Anterior cingulate cortex (tissue), 58 donors: ENCODE measurements at places on chromosomes 5 and 9.

GRCh38 chr5:134138416-134139376, 24.2 kb downstream of the TCF7 start:
- DNase-seq, result no peak

DNA sequence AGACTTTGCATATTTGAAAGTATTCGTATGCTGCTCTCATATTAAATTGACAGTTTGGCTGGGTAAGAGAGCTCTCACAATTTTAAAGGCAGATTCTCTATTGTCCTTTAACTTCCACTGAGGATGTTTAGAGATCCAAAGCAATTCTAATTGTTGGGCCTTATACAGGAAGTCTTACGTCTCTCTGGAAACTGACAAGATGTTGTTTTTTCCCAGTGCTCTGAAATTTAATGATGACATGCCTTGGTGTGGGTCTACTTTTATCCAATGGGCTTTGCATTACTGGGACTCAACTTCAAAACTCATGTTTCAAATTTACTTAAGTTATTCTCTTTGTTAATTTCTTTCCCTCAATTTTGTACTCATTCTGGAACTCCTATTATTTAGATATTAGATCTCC, 191.5 kb downstream of the SNX18 start:
- DNase-seq, result no peak

DNA sequence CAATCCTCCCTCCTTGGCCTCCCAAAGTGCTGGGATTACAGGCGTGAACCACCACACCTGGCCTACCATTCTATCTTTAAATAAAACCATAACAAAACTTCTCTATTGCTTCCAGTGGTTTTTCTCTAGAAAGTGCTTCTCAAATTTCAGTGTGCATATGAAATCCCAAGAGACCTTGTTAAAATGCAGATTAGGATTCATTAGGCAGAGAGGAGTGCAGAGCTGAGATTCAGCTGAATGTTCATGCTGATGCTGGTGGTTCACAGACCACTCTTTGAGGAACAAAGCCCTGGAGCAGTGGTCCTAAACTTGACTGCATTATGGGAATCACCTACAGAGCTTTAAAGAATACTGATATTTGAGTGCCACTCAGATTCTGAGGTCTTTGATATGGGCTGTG, 28.2 kb downstream of the CARD6 start:
- no peak for DNase-seq

- no peak for DNase-seq
Measured at GRCh38 chr9:92564982-92565381, 29.2 kb upstream of the ECM2 start.

DNA sequence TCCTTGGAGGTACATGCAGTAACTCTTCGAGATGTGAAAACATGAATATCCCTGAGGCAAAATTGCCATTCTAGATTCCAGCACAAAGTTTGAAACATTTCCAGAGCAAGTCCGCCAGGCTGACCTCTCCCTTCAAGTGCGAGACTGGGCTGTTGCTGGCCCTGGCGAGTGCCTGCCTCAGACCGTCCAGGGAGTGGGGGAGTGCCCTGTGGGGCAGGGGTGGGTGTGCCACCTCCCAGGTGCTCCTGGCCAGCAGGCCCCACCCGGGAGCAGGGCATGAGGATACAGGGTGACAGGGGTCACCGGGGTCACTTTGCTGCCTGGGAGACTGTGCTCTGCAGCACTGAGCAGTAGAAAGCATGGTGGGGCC, 199.9 kb downstream of the AOPEP start:
- no peak for DNase-seq

DNA sequence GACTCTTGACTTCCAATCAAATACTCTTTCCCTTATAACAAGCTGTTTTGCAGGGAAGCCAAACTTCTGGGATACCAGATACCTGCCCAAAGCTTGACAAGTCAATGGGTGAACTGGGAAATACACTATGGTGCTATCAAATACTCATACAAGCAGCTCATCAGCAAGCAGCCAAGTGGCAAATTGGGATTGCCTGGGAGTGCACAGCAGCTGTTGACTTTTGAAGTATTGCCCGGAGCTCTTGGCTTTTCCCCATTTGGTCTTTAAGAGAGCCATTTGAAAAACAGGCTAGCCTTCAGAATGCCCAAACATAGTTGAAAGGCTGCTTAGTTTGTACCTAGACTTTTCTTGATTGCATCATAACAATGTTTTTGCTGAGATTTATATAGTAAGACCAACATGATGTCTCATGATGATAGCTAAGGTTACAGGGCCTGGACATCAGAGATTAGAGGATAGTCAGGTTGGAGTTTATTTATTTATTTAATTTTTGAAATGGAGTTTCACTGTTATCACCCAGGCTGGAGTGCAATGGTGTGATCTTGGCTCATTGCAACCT, 210.1 kb upstream of the ZNF608 start:
- DNase-seq, result no peak

DNA sequence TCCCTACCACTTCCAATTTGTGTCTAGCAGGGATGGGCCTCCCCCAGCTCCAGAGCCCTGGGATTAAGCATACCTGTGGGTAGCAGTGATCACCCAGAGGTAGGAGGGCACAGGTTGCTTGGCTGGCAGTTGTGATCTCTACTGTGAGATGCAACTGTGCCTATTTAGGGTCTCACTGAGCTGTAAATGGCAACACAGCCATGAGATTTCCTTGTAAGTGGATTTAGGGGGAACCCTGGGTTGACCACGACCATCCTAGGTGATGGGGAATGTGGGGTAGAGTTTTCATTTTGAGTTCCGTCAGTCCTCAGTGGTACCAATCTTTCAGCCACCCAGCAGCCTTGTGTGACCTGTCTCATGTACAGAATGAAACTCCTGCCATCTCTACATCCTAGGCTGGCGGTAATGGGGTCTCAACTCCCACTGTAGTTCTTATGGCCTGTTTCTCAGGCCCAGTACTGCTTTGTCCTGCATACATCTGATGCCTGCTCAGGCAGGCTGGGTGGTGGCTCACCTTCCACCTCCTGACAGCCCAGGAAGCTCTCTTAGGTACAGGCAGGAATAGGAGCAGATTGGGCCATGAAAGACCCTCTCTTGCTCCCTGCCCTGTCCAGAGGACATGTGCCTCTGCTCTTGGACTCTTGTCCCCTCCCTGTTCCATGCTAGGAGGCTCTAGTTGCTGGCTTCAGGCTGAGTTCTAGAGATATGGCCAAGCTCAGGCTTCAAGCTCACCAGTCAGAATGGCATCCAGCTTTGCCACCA, 8.1 kb downstream of the HNRNPAB start:
- DNase-seq, result no peak

DNA sequence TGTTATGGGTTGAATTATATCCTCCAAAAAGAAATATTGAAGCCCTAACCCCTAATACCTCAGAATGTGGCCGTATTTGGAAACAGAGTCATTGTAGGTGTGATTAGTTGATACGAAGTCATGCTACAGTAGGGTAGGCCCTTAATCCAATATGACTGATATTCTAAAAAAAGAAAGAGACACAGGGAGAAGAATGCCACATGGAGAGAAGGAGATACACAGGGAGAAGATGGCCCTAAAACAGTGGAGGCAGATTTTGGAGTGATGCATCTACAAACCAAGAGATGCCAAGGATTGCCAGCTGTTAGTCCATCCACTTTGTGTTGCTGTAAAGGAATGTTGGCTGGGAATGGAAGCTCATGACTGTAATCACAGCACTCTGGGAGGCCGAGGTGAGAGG, 21.3 kb downstream of the ARRDC3 start:
- DNase-seq, result no peak

DNA sequence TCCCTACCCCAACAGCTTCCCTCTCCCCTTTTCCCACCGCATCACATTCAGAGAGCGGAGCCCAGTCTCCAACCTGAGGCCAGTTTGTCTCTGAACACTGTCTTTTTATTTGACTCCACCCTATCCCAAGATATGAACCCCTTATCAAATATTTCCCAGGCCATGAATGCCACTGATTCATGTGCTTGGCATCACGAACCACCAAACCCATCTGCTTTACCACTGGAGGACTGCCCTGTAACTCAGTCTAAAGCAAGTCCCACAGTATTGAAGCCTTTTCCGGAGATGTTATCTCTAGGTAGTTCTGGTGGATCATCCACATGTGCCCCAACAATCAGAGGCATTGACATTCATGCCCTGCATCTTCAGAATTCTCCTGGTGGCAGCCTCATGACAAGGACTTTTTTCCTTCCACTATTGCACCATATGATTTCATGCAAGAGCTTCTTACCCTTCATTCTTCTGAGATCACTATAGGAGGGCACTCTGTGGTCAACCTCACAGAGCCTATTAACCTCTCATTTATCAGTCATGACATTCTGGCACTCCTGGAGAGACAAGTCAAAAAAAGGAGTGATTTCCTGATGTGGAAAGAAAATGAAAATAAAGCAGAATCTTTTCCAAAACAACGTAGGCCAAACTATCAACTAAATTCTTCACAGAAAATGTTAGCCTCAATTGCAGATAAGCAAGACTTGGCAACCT, 12.3 kb upstream of the SPATA31D4 start:
- DNase-seq, result no peak

- no peak for DNase-seq
Measured at GRCh38 chr9:134236935-134237629, 72.7 kb upstream of the RNU6ATAC start.

DNA sequence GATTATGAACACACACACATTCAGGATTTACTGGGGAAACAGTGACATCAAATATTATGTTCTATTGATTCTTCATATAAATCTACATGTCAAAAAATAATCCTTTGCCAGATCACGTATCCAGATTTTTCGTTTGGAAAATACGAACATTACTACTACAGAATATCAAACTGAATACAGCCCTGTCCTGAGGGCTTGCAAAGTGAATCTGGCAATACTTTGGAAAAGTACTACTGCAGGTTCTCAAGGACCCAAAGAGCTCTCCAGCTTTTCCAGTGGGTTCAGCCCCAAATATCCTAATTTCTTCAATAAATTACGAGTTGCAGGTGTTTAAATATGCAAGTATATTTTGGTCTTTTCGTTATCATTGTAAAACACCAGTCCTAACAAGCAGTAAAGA, 411 bp upstream of the NDUFS4 start:
- no peak for DNase-seq

DNA sequence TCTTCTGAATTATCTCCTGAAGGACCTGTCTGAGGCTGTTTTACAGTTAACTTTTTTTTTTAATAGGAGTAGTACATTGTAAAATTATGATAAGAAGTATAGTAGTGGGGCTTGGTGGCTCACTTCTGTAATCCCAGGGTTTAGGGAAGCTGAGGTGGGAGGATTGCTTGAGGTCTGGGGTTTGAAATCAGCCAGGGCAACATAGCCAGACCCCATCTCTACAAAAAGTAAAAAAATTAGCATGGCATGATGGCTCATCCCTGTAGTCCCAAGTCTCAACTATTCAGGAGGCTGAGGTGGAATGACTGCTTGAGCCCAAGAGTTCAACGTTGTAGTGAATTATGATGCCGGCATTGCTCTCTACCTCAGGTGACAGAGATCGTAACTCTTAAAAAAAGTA, 7.0 kb downstream of the IPO11 start:
- DNase-seq, result no peak

DNA sequence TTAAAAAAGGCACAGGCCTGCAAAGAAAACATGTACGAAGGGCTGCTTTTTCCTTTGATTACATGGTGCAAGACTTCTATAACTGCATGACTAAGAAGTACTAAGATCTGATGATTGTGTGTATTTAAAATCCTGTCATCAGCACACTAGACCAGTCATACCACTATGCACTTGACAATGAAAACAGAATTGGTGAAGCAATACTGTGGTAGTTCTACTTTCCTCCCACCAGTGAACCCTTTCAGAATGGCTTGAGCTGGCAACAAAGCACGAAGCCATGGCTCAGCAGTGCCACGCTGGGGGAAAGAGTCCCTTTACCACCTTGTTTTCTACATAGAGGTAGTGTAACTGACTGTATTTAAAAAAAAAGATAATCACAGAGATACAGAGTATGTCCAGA, 49.0 kb upstream of the POU5F2 start:
- DNase-seq, result no peak

GRCh38 chr9:129273136-129273895, 95.3 kb upstream of the IER5L start:
- no peak for DNase-seq

GRCh38 chr5:107653685-107654084, 17.1 kb downstream of the EFNA5 start:
- DNase-seq, result no peak

GRCh38 chr5:42944989-42945388, 95.1 kb downstream of the ANXA2R start:
- no peak for DNase-seq

GRCh38 chr9:74865177-74865576, 22.5 kb downstream of the TRPM6 start:
- DNase-seq, result no peak

DNA sequence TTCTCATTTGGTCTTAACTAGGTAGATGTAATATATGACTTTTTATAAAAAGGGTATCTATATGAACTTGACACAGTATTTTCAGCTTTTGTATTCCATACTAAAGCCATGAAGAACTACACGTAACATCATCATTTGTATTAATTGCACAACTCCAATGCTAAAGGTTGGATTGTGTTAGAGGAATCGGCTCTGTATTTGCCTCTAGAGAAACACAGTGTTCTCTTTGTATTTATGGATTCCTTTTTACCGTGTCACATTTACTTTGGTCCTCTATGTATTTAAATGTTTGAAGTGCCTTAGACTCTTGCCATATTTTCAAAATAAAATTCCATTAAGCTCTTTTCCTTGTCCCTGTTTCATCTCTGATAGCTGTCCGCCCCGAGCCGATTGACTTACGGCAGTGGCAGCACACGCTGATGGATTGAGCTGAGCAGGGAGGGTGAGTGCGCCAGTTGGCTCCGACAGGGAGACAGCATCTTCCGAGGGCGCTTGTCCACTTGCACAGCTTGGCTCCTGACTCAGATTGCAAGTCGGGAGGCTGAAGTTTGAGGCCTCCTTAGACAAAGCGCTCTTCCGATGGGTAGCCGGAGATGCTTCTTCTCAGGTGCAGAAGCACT, 95.6 kb upstream of the DMRT1 start:
- DNase-seq, result no peak

- no peak for DNase-seq
Measured at GRCh38 chr9:134289241-134289875, 36.9 kb upstream of the RXRA start.

DNA sequence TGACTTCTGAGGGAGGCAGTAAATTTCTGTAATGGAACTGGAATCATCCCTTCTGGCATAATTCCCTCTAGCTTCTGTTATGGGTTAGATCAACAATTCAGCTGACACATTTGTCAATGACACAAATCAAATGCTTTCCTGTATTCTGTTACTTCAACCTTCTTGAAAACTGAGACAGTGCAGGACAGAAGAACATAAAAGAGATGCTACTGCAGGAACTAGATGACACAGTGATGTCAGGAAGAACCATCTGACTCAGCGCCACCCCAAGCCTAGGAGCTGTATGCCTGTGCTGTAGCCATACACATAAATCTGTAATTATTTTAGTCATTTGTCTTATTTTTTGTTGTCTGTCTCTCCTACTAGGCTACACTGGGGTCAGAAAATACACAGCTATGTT, 18.2 kb upstream of the CEP120 start:
- DNase-seq, result no peak

DNA sequence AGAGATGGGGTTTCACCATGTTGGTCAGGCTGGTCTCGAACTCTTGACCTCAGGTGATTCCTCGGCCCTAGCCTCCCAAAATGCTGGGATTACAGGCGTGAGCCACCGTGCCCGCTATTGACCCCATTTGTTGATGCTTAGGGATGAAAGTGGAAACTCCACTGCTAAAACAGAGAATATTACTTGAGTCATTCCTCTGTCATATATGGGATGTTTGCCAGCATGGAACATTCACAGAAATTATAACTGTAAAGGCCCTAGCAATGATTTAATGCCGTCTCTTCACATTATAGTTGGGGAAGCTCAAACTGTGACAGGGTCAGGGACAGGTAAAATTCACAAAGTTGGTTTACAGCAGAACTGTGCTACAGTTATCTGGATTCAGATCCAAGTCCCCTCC, 94.5 kb downstream of the TMC1 start:
- DNase-seq, result no peak
